ENCODE measurements at places on chromosomes 12 and 14. TPM values are rescaled to one million over a fixed set of nuclear protein-coding genes. Genes with fewer than 3 reads are reported as not detected.

Gene CELA1
- not detected for total RNA-seq

Gene MYH6
- total RNA-seq, result not detected

DNA sequence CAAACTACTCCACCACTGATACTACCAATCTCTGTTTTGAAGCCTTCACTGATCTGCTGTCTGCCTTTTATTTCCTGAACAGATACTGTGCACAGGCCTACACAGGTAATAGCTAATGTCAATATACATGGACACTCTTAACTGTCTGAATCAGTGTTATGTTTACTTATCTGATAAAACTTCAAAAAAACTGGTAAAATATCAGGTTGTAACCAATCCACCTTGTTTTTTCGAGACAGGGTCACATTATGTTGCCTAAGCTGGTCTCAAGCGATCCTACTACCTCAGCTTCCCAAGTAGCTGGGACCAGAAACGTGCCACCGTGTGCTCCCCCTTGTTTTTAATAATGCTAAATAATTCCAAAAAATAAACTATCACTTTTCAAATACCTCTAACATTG, 43.5 kb downstream of the HECTD1 start:
- DNase-seq, result no peak

DNA sequence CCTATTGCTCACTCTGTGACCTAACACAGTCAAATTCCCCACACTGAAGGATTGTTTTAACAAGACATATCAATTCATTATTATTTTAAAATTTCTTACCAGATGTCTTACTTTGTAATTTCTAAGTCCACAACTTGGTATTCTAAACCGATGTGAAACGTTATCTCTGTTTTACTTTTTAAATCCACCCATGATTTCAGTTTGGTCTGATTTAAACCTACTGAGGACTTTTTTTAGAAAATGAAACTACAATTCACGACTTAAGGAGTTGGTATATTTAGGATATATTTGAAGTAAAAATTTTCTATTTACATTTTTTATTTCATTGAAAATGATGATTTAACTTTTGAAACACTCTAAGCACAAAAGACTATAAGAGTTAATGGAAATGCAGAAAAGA, 35.1 kb upstream of the GRIP1 start:
- no peak for DNase-seq

- DNase-seq, result no peak
Observed at GRCh38 chr12:32947206-32948067, 50.9 kb upstream of the PKP2 start.

DNA sequence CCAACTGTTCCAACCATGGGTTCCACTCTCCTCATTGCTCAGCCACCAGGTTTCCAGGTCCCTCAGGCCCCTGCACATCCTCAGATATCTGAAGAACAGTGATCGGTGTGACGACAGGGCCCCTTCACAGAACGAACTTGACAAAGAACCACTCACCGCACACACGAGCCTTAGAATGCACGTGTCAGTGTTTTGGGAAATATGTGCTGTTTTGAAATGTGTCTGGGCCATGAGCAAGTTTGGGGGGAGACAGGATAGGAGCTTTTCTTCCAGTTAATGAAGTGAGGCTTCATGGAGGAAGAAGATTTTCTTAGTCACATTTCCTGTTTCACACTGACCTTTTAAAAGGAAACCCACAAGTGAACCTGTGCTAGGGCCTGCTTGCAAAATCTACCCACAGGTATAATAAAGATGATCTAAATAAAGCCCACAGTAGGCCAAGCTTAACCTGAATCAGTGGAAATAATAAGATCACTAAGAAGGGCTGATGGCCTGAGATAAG, 58.6 kb downstream of the ZFP36L1 start:
- DNase-seq, result no peak

GRCh38 chr14:100041271-100041670, 24.0 kb upstream of the EVL start:
- no peak for DNase-seq

Gene GPR65
- total RNA-seq, result not detected

GRCh38 chr12:106282457-106283097, 20.0 kb upstream of the TCP11L2 start:
- DNase-seq, result no peak

Gene DRAM1
- 5.7 TPM for total RNA-seq

DNA sequence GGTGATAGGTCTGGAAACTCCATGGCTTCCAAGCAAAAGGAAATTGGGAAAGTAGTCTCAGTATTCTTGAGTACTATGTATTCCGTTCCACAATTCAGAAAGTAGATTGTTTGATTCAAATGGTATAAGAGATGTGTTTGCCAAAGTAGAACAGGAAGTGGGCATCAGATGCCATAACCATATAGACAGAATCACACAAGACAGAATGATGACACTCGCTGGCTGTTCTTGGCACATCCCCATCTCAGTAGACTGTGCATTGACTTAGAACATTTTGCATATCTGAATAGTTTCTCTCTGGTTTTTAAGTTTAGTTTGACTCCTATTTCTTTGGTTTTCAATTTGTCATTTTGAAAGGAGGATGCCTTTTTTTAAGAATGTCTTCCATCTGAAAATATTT, 221.1 kb upstream of the RGS6 start:
- DNase-seq, result no peak

- no peak for DNase-seq
Observed at GRCh38 chr12:49885663-49886461, 17.8 kb downstream of the FAIM2 start.

DNA sequence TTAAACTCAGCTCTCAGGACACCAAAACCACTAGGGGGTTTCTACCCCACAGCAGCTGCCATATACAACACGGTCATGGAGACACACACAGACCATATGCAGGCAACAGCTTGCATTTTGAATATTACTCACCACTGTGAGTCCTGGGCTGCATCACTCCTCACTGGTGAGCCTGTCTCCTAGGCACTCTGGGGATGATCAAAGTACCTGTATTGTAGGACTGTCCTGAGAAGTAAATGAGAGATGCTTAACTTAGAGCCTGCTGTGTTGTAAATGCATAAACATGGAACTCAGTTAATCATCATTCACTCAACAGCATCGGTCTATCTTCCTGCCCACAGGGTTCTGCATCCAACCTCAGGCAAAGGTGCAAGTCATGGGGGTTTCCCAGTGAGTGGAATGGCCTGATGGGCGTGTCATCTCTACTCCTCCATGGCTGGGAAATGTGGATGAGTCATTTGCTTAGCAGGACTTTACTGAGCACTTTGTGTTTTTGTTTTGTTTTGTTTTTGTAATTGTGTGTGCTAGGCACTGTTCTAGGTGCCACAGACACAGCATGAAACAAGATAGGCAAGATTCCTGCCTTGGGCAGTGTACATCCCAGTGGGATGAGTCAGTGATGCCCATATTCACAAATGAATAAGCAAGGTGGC, 1141.2 kb upstream of the TMEM132C start:
- DNase-seq, result no peak

DNA sequence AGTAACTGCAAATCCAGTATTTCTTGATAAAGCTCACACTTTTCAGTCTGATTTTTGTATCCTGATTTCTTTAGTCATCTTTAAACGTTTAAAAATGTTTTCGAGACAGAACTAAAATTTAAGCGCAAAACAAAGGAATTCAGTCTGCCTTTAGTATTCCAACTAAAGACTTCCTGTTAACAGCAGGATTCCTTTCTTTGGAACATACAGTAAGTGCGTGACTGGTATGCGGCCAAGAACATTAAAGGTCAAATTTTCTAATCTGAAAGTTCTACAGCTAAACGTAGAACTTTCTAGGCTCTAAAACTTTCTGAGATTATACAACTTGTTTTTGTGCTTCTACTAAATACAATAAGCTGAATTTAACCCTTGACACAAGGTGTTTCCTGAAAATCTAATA, 9.9 kb downstream of the SAV1 start:
- no peak for DNase-seq

- DNase-seq, result no peak
Observed at GRCh38 chr12:125381373-125381772, 316.1 kb downstream of the AACS start.

Gene TAS2R7
- total RNA-seq, result not detected

Gene SP7
- total RNA-seq, result 0.13 TPM

DNA sequence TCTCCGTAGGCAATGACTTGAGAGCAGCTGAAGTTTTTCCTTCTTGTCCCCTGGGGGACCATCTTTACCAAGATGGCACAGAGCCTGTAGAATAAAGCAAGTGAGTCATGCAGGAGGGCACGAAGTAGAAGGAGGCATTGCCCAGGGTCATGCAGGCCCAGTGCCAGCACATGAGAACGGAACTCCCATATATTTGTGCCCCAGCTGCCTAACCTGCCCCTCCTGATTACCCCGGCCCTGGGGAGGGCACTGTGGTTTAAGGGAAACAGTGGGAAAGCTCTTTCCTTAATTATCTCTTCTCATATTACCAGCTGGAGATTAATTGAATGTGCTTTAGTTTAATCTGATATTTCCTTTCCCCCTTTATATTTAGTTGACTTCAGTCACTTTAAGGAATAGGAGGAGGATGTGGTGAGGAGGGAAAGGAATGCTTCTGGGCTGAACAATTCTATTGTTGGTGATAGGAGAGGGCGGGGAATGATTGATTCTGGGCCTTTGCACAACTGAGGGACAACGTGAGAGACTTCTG, 51.9 kb downstream of the RASSF8 start:
- no peak for DNase-seq

DNA sequence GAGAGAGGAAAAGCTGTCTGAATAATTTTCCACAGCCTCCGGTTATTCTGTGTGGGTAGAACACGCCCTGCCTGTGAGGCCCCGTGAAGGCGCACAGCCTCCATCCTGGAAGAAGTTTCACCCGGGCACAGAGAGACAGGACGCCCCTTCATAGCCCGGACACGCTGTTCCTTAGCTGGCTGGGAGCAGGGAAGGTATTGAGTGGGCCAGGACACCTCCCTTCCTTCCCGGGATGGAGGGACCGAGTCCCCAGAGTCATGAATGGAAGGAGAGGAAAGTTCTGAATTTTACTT, 135.5 kb downstream of the GCH1 start:
- DNase-seq, result no peak

DNA sequence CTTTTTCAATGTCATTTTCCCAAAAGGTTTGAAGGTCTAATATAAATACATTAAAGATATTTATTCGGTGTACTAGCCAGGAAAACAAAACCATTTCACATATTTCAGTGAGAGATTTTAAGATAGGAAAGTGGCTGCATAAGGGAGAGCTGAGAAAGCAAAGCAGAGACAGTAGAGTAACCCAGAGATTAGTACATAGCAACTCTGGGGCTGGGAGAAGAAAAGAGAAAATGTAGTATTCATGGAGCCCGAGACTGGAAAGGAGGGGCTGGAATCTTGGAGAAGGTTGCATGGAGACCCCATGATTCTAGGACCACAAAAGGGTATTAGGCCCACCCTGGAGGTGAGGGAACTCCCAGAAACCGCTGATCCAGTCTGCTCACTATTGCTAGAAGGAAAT, 236.9 kb downstream of the PAWR start:
- DNase-seq, result no peak

DNA sequence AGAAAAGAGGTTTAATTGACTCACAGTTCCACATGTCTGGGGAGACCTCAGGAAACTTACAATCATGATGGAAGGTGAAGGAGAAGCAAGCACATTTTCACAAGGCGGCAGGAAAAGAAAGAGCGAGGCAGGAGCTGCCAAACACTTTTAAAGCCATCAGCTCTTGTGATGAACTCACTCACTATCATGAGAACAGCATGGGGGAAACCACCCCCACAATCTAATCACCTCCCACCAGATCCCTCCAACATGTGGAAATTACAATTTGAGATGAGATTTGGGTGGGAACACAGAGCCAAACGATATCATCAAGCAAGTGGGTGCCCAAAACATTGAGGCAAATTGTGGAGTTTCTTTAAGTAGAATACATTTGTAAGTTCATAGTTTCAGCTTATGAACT, 957.7 kb downstream of the DIO2 start:
- no peak for DNase-seq

DNA sequence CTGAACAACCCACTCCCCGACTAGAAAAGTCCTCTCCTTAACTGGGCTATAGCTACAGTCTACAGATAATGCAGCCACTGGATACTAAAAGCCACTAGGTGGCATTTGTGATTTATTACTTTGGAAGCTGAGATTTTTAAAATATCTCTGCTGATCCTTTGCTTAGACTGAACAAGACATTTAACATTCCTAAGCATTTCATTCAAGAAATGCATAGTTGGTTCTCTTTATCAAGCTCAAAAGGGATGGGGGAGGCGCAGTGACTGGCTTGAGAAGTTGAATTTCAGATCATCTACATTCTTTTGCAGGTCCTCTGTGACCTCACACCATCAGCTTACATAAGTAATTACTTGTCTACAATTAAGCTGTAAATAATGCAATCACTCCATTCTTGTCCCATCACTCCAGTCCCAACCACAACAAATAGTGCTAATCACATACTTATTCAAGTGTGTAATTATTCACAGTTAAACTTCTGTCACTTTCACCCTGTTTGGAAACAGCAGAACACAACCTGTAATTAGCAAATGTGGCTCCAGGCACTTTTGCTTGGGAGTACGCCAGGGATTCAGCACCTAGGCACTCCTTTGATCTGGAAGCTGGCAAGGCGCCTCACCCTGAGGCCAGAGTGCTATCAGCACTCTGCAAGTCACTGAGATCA, 203.6 kb downstream of the NOVA1 start:
- no peak for DNase-seq

Gene TMEM233
- 0.09 TPM for total RNA-seq

DNA sequence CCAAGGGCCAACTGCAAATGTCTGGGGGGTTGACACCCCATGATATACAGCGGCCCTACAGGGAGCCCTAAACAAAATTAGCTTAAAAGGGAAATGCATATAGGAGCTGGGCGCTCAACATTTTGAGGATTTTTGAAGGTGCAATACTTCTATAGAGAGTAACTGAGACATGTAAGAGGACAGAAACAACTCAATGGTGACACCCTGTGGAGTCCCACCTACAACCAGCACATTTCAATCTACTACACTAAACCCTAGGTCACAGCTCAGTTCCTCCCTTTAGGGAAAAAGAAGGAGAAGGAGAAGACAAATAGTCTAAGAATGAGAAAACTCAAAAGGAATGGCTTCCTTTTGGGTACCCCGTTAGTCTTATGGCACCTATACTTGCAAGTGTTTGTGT, 1010.5 kb upstream of the NOVA1 start:
- no peak for DNase-seq

DNA sequence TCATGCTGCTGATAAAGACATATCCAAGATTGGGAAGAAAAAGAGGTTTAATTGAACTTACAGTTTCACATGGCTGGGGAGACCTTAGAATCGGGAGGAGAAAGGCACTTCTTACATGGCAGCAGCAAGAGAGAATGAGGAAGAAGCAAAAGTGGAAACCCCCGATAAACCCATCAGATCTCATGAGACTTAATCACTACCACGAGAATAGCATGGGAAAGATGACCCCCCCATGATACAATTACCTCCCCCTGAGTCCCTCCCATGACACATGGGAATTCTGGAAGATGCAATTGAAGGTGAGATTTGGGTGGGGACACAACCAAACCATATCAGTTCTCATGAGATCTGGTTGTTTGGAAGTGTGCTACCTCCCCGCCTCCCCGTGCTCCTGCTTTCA, 9.8 kb upstream of the MFAP5 start:
- DNase-seq, result no peak

Gene COQ10A
- 21.8 TPM for total RNA-seq

DNA sequence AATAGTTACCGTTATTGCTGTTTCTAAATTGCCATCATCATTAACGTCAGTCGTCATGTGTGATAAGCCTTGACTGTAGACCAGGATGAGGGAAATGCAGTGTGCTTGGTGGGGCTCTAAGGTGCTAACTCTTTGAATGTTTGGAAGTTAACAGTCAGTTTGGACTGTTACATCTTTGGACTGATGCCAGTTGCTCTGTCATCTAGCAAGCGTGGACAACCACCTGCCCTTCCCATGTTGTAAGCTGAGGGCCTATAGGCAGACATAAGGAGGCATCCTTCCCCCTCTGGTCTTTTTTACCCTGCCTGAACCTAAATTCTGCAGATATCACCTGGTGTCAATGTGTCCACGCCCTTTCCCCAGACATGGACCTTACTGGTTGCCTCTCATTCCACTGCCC, 94.4 kb downstream of the PPP2R5C start:
- no peak for DNase-seq
